Activated CD4-positive, alpha-beta T cell treated with anti-CD3 and anti-CD28 coated beads, Interleukin-2, amount 10 ng/mL, durations not matched to agents 24 days and 14 days (primary cell): ENCODE measurements at places on chromosomes 7 and 10. TPM values are rescaled to one million over a fixed set of nuclear protein-coding genes. Genes with fewer than 3 reads are reported as not detected.

DNA sequence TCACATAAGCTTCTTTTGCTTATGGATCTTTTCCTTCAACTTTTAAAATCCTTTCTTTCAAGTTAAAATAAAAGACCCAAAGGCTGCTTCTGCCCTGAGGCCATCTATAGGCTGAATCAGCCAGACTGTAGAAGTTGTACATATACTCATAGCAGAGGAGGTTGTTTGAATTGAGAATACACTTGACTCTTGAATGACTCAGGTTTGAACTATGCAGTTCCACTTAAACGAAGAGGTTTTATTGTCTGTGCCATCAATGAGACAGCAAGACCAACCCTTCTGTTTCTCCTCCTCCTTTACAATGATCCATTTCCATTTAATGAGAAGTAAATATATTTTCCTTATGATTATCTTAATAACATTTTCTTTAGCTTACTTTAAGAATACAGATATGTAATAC lies 5.8 kb downstream of the ZNF365 start:
- peaks cover 11% of the 10 kb centered on the region for H3K4me1 ChIP-seq
- no peaks in the 10 kb centered on the region for H3K36me3 ChIP-seq
- H3K27ac ChIP-seq = no peak overlapping the region
- H3K27me3 ChIP-seq = peaks cover 22% of the 10 kb centered on the region
- no peak overlapping the region for H3K4me3 ChIP-seq

GRCh38 chr10:124894569-124895215 lies 47.2 kb upstream of the ZRANB1 start:
- DNase-seq = no peak
- no peaks in the 10 kb centered on the region for H3K36me3 ChIP-seq
- H3K4me1 ChIP-seq = no peaks in the 10 kb centered on the region
- no peak overlapping the region for H3K4me3 ChIP-seq
- H3K27me3 ChIP-seq = peaks cover 1% of the 10 kb centered on the region

DNA sequence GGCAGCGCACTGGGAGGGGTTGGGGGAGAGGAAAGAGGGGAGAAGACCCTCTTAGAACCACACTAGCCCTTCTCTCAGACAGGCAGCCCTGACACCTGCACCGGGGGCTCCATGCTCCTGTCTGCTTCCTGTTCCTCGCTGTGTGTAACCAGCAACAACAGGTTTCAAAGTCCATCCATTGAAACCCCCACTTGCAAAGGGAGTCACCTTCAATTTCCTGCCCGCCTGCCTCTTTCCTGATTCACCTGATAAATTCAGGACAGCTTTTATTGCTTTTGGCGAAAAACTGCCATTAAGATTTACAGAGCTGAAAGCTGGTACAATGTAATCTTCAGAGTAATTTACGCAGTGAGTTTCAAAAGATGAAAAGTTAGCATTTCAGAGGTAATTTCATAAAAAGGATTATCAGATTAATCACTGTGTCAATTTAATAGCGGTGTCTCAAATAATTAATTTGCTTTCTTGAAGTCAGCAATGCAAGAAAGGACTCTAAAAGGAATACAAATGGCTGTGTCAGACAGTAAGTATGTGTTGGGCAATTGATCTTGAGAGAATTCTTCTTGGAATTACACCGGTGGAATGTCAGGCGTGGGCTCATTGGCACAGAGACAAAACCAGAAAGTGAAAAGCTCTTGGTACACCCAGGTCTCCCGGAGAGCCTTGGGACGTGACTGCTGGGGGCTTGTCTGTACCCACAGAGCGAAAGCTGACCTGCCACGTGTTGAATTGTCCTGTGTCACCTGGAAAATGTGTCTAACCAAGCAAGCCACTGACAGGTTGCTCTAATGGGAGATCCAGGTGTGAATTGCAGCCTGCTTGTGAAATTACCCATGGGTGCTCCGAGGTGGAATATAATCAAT lies 60.7 kb downstream of the TMEM209 start:
- DNase-seq = no peak
- H3K36me3 ChIP-seq = peaks cover under 1% of the 10 kb centered on the region
- no peak overlapping the region for H3K27ac ChIP-seq
- peaks cover 36% of the 10 kb centered on the region for H3K27me3 ChIP-seq
- peaks cover 3% of the 10 kb centered on the region for H3K4me1 ChIP-seq
- H3K4me3 ChIP-seq = no peak overlapping the region

GRCh38 chr7:112296432-112296831 lies 89.9 kb downstream of the ZNF277 start:
- H3K4me1 ChIP-seq = no peaks in the 10 kb centered on the region
- no peak overlapping the region for H3K4me3 ChIP-seq
- no peak overlapping the region for H3K27ac ChIP-seq
- H3K36me3 ChIP-seq = peaks cover 4% of the 10 kb centered on the region
- H3K27me3 ChIP-seq = no peaks in the 10 kb centered on the region

DNA sequence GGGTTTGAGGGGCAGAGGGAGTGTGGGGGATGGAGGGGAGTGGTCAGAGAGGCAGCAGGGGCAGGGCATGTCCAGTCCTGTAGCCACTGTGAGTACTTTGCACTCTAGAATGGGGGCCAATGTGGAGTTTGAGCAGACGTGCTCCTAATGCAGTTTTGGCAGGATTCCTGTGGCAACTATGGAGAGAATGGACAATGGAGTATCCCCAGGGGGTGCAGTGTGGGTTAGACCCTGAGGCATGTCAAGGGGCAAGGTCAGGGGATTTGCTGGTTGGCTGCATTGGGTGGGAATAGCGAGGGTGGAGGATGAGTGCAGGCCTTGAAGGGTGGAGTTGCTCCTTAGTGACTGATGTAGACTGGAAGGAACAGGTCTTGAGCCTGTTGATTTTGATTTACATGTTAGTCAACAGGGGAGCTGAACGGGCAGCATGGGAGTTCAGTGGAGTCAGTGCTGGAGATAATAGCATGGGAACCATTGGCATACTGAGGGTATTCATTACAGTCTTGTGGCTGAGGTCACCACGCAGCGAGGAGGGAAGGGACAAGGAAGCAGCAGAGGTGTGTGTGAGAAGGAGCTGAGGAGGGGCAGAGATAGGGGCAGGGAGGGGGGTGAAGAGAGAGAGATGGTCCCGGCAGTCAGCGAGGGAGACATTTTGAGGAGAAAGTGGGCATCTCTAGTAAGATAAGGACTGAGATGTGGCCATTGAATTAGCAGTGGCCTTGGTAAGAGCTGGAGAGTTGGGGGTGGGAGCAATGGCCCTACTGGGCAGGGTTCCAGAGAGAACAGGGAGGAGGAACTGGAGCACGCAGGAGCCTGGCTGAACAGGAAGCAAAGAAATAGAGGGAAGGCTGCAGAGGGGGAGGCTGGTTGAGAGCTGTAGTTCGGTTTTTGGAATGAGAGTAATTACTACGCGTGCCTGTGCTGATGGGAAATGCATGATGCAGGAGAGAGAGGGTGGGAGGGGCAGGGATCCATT lies 112.7 kb downstream of the CCNY start:
- H3K27me3 ChIP-seq = no peaks in the 10 kb centered on the region
- H3K4me1 ChIP-seq = peaks cover 58% of the 10 kb centered on the region
- peak overlapping the region; percentile 26 for H3K27ac ChIP-seq
- H3K4me3 ChIP-seq = peak overlapping the region; percentile 4
- H3K36me3 ChIP-seq = peaks cover 11% of the 10 kb centered on the region
- DNase-seq = no peak

- peaks cover 2% of the 10 kb centered on the region for H3K4me1 ChIP-seq
- H3K27me3 ChIP-seq = peaks cover 4% of the 10 kb centered on the region
- no peak overlapping the region for H3K27ac ChIP-seq
- no peak for DNase-seq
These were observed 49.8 kb downstream of the STK31 start for GRCh38 chr7:23759671-23760391.

DNA sequence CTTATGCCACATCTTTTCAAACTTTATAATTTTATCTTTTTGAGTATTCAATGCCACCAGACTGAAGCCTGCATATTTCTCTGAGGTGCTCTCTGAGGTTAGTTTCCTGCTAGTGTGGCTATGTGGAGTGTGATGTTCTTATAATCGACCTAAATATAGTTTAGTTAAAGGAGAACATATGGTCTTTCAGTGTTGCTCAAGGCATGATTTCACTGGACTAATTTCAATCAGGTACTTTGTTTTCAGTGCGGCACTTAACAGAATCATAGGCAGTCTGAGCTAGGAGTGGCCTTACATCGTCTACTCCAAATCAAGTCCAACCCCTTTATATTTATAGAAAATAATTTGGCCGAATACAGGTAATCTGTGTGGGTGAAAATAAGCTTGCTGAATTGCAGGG lies 134.2 kb downstream of the NXPH1 start:
- no peaks in the 10 kb centered on the region for H3K36me3 ChIP-seq
- H3K27ac ChIP-seq = no peak overlapping the region
- no peak overlapping the region for H3K4me3 ChIP-seq

DNA sequence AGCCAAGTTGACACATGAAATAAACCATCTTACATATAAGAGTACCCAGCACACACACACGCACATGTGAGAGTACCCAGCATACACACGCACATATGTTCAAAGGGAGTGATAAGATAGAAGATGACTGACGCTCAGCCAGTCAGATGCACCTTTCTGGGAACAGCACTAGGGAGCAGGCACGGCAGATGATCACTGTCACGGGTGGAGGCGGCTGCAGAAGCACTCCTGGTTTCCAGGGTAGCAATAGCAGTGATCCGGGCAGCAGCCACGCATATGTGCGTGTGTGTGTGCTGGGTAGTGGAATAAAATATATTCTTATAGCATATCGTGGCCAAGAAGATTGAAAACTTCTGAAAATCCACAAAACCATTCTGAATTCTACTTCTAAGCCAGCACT lies 85.8 kb upstream of the NAMPT start:
- no peak overlapping the region for H3K27ac ChIP-seq
- H3K36me3 ChIP-seq = no peaks in the 10 kb centered on the region
- H3K4me1 ChIP-seq = peaks cover 21% of the 10 kb centered on the region

DNA sequence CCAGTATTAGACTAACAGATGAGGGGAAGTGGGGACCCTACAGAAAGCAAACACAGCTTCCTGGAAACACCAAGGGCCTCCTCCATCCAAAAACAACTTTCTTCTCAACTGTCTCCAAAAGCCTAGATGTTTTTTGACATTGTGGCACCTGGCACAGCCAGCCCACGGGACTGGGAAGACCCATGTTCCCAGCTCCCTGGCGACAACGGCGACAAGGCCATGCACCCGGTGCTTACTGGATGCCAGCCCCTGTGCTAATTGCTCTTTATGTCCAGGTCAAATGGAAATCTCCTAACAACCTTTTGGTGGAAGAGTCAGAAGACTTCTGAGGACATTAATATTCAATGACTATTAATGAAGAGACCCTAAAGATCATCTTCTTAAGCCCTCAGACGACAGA lies 7.1 kb downstream of the FGFR2 start:
- H3K4me1 ChIP-seq = no peaks in the 10 kb centered on the region
- no peak for DNase-seq

DNA sequence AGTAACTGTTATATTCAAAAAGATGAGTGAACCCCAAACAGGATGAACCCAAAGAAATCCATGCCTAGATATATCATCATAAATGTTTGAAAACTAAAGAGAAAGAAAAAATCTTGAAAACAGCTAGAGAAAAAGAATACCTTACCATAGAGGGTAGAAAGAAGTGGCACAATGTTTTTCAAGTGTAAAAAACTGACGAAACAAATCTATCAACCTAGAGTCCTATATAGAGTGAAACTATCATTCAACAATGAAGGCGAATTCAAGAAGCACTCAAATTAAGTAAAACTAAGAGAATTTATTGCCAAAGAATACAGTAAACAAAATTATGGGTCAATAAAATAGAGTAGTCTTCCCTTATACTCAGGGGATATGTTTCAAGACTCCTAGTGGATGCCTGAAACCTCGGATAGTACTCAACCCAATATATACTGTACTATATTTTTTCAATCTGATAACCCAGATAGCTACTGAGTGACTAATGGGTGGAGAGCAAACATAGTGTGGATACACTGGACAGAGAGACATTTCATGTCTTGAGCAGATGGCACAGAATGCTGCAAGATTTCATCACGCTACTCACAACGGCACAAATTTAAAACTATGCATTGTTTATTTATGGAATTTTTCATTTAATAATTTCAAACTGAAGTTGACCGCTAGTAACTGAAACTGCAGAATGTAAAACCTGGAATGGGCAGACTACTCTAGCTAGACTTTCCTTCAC lies 52.6 kb upstream of the TMEM106B start:
- H3K4me3 ChIP-seq = no peak overlapping the region
- no peaks in the 10 kb centered on the region for H3K36me3 ChIP-seq
- peaks cover 6% of the 10 kb centered on the region for H3K27me3 ChIP-seq
- peaks cover 2% of the 10 kb centered on the region for H3K4me1 ChIP-seq
- H3K27ac ChIP-seq = no peak overlapping the region

Gene NUTM2A
- total RNA-seq = 0.12 TPM in 1 of 2 replicates, not detected in the other

- no peak overlapping the region for H3K4me3 ChIP-seq
- H3K36me3 ChIP-seq = no peaks in the 10 kb centered on the region
- no peaks in the 10 kb centered on the region for H3K27me3 ChIP-seq
- no peak for DNase-seq
- no peak overlapping the region for H3K27ac ChIP-seq
These were observed 33.5 kb upstream of the CCDC7 start for GRCh38 chr10:32412499-32412853.

DNA sequence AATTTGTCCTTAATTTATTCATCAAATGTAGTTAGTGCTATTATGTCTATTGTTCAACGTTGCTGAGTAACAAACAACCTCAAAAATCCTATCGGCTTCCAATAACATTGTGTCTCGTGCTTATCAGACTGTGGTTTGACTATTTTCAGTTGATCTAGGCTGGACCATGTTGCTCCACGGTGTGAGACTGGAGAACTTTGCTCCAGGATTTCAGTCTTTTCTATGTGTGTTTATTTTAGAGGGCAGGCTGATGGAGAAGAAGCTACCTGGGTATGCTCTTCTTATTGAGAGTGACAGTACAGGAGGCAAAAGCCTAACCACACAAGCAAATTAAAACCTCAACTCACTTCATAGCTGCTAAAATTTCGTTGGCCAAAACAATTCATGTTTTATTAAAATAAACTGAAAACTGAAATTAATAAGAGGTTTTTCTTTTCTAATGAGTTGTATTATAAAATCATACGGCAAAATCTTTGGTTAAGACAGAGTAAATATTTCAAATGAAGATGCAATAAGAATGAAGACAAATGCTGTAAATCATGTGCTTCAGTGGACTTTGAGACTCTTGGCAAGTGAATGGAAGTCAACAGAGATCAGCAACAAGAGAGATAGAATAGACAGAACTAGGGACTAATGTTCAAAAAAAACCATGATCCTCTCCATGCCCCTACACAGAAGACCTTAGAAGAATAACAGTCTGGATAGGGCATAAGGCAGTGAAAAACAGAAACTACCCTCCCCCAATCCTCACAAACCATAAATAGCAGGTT lies 418.0 kb upstream of the ETV1 start:
- H3K27me3 ChIP-seq = no peaks in the 10 kb centered on the region
- H3K4me1 ChIP-seq = no peaks in the 10 kb centered on the region
- no peaks in the 10 kb centered on the region for H3K36me3 ChIP-seq
- H3K4me3 ChIP-seq = no peak overlapping the region
